ENCODE measurements at places on chromosomes 12 and 14.
A peak's percentile ranks its signal among the peaks of the same experiment; 100 is the strongest.

DNA sequence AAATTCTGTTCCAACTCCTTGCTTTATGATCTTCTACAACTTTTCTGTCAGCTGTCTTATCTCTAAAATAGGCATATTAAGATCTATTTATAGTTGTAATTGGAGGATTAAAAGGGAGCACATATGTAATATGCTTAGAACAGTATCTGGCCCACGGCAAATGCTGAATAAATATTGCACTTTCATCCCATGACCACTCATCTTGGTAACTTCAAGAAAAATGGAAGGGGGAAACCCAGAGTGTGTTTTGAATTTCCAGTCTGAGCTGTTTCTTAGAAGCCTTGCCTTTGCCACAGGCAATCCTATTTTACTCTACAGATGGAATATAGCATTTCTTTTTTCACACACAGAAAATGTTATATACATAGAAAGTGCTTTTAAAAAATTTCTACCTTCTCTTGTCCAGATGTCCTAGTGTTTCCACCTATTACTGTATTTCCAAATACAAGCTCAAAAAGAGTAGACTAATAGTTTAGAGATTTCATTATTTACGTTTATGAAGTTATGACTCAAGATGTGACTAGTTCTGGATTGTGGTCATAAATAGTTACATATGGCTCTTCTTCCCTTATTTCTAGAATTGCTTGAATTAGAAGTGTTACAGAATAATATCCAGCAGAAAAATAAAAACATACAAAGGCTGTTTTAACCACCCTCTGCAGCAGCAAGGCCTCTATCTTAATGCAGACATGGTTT lies 6.2 kb upstream of the STXBP6 start:
- DNase-seq, result no peak

- no peak for DNase-seq
Measured at GRCh38 chr12:59294221-59294620, 301.6 kb upstream of the SLC16A7 start.

GRCh38 chr14:100078997-100079725 lies 13.9 kb downstream of the EVL start:
- peak; percentile 78 for DNase-seq

DNA sequence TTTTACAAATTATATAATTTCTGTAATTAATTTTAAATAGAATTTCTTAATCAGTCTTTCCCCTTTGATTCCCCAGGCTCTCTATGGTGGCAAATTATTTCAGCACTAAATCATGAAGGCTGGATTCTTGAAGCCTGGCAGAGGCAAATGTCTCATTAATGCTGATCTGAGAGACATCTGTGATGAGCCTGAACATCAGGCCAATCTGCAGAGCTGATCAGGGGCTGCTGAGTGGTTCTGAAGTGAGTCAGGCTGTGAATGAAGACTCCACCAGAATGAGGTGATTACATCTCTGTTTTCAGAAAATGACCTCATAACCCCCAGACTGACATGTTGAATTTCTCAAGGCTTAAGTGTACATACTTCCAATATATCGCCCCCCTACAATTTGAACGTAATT lies 124.2 kb upstream of the MIS18BP1 start:
- DNase-seq, result no peak

- DNase-seq, result peak; percentile 8
Measured at GRCh38 chr12:89353188-89353822, 1.0 kb upstream of the DUSP6 start.

- DNase-seq, result no peak
Measured at GRCh38 chr12:51538599-51538998, 52.4 kb upstream of the SCN8A start.
